Stimulated activated CD4-positive, alpha-beta T cell treated with anti-CD3 and anti-CD28 coated beads, Interleukin-15, amount 100 ng/mL, for 48 hours (primary cell): ENCODE measurements at places on chromosomes 13 and 19.

DNA sequence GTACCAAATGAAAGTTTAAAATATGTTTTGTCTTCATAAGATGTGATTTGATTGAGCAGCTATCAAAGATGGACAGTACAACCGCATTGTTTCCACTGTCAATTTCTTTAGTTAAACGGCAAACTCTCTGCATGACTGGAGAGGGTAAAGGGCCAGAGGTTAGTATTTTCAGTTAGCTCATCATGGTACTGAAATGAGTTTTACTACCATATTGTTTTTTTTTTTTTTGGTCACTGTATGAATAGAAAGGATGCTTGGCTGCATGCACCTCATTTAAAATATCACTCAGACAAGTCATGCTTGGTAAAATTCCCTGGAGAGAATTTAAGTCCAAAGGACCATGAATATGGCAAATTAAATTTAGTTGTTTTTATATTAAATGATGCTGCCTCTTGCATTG lies 942.1 kb upstream of the SPRY2 start:
- no peak for DNase-seq

DNA sequence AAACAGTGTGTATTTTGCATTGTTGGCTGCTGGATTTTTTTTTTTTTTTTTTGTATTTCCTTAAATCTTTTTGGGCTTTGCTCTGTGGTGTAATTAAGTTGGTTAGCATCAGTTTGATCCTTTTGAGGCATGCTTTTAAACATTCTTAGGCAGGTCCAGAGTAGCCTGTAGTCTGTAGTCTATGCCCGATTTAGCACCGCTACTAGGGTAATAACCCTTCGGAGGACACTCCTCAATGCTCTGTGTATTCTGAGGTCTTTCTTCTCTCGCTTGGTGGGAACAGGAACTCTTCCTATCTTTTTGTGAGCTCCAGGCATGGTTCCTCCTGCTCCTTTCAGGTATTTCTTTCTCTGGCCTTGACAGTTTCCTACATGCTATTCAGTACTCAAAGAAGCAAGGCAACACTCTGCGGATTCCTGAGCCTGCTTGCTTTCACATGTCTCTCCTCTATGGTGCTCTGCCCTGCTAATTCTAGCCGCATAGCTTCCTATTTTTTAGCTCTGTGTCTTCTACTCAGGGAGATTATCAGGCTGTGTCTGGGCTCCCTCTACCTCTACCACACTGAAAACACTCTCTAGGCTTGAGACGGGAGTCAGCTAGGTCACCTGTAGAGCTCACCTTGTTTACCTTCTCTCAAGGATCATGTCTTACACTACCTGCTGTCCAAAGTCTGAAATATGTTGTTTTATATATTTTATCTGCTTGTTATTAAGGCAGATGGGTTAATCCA lies 195.1 kb downstream of the NDFIP2 start:
- DNase-seq = no peak

- no peak for DNase-seq
Observed at GRCh38 chr13:113407103-113407530, 43.2 kb upstream of the GRTP1 start.

DNA sequence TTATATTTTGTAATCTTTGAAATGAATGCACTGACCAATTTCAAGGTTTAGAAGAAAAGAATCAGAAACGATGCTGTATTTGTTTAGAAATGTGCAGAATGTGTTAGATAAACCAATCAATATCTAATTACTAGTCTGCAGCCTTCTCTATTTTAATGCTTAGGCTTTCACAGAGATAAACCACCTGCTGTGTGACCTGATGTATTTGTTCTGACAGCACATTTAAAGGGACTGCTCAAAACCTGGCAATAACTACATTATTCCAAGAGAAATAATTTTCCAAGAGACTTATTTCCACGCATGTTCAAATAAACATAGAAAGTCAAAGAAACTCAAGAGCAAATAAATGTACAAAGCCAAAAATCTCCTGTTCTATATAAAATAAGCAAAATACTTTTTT lies 641.6 kb upstream of the PCDH20 start:
- DNase-seq = no peak

DNA sequence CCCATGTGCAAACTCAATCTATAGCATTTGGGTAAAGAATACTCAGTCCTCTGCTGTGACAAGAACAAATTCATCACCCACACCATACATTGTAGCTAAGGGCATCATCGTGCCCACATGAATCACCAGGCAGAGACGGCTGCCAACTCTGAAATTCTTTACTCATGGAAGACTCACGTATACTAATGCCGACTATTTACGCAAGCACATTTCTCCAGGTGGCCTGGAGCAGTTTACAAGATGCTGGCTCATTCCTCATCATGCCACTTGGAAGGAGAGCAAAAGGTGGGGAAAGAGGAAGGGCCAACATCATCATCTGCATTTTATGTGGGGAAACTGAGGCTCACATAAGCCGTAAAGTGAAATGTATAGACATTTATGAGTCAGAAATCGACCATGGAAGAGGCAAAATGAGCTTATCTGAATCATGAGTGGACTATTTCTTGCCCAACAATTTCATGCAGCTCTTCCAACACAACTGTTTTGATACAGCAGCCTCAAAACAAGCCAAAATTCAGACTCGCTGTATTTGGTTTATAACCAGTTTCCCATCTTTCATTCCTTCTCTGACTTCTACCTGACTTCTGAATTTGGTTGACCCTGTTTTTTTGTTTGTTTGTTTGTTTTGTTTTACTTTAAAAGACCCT lies 213.9 kb upstream of the SERP2 start:
- no peak for DNase-seq

DNA sequence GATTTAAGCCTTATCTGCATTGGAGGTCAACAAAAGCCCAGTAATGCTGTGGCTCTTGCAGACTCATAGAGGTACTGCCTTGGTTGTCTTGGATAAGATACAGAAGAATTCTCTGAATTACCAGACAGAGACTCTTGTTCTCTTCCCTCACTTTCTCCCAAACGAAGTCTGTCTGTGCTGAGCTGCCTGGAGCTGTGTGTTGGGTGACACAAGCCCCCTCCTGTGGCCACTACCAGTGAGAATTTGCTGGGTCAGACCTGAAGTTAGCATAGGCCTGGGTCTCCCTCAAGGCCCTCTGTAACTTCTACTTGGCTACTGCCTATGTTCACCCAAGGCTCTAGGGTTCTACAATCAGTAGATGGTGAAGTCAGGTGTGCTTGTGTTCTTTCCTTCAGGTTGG lies 413.0 kb downstream of the PCDH20 start:
- no peak for DNase-seq

- DNase-seq = no peak
Observed at GRCh38 chr13:24090049-24090448, 70.5 kb upstream of the SPATA13 start.

- no peak for DNase-seq
Observed at GRCh38 chr13:26596458-26596857, 39.0 kb downstream of the WASF3 start.

GRCh38 chr13:79376843-79377242 lies 29.2 kb downstream of the RBM26 start:
- no peak for DNase-seq
